Left renal pelvis (tissue), 4 donors: ENCODE measurements at places on chromosomes 5 and 9. TPM values are rescaled to one million over a fixed set of nuclear protein-coding genes. Genes with fewer than 3 reads are reported as not detected.

Gene FOXD1
- 15.5 TPM for polyA plus RNA-seq

Gene MVB12B
- polyA plus RNA-seq: 19.0 TPM

DNA sequence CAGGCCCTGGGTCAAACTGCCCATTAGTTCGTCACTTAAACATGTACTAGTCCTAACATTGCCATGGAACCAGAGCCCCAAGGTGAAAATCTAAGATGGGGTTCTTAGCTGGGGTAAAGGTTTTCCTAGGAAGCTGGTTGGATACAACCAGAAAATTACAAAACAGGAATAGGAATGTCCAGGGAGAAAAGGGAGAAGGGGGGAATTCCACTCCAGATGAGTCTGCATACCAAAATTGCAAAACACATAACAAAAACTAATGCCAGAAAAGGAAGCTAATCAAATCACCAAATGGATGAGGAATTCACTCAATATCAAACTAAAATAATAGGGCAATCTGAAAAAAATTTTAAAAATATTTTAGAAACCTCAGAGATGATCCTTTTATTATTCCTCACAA lies 396.2 kb downstream of the EFNA5 start:
- no peak for DNase-seq

DNA sequence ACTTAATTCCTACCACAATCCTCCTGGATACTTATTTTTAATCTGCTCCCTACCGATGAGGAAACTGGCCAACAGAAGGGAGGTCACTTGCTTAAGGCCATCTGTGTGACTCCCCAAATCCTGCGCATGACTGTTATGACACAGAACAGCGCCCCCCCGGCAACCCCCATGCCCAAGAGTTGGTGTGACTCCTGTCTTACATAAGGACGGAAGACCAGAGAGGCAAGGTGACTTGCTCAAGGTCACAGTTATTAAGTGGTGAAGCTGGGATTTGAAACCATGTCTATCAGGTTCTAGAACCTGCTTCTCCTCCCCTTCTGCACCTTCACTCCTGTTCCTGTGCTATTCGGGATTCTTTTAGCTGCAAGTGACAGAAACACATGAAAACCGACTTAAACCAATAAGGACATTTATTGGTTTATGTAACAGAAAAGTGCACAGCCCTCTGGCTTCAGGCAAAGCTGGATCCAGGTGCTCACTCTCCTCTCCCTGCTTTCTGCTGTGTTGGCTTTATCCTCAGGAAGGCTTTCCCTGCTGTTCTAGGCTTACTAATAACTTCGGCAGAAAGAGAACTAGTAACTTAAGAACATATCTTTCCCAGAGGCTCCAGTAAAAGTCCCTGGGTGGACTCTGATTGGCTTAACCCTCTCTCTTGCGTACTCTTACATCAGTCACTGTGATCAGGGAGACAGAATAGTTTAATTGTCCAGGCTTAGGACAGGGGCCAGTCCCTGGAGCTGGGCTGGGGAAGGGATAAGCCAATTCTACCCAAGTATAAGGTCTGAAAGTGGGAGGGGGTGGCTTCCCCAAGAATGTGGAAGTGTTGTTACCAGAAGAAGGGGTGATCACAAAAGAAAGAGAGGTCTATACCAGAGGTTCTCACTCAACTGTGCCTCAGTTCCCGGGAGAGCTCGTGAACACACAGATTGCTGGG lies 43.7 kb downstream of the FGF18 start:
- no peak for DNase-seq

Gene ESM1
- 14.8 TPM for polyA plus RNA-seq

- DNase-seq: no peak
Measured at GRCh38 chr5:3142261-3143027, 391.0 kb upstream of the IRX2 start.

DNA sequence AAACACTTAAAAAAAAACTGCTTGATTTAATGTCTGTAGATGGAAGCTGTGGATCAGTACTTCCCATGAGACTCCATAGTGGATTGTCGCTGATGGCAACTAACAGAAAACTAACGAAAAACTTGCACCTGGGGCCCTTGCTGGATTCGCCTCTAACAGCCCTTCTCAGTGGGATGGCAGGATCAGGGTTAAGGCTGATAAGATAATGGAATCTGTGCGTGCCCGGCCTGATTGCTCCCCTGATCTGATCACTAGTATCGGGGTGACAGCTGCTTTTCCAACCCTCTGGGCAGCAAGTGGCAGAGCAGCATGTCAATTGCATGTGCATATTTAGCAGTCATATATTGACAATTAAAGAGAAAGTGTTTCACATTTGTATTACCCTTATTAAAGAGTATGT lies 185.8 kb upstream of the ELAVL2 start:
- no peak for DNase-seq

DNA sequence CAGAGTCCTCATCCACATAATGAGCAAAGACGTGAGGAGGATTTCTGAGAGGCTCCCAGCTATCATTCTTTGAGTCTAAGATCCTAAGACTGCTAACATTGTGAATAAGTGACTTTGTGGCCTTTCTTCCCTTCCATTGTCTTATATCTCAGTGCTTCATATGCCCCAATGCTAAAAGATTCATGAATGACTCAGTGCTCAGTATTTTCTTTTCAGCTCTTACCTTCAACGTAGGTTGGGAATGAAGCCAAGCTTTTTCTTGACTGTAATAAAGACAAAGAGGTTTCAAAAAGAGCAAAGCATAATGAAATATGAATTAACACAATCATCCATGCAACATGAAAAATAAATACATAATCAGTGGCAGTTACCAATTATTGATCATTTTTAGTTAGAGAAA lies 146.4 kb downstream of the ENTREP1 start:
- DNase-seq: no peak

Gene GPR151
- polyA plus RNA-seq: not detected

DNA sequence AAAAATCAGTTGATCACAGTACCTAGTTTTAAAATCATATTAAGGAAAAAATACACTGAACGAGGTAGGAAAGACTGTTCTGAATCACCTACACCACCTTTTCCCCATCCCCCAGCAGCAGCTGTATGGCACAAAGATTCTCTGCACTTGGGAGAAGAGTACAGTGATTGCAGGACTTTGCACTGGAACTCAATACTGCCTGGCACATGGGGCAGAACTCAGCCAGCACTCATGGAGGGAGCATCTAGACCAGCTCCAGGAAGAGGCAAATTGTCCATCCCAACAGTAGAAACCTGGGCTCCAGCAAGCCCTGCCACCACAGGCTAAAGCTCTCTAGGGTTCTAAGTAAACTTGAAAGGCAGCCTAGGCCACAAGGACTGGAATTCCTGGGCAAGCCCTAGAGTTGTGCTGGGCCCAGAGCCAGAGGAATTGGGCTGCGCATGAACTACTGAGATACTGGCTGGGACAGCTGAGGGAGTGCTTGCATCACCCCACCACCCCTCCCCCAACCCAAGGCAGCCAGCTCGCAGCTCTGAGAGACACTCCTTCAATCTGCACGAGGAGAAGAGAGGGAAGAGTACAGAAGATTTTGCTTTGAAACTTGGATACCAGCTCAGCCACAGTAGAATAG lies 654.4 kb upstream of the CDH6 start:
- no peak for DNase-seq
